ENCODE measurements at places on chromosomes 2 and 18. TPM values are rescaled to one million over a fixed set of nuclear protein-coding genes. Genes with fewer than 3 reads are reported as not detected.
A peak's percentile ranks its signal among the peaks of the same experiment; 100 is the strongest.

DNA sequence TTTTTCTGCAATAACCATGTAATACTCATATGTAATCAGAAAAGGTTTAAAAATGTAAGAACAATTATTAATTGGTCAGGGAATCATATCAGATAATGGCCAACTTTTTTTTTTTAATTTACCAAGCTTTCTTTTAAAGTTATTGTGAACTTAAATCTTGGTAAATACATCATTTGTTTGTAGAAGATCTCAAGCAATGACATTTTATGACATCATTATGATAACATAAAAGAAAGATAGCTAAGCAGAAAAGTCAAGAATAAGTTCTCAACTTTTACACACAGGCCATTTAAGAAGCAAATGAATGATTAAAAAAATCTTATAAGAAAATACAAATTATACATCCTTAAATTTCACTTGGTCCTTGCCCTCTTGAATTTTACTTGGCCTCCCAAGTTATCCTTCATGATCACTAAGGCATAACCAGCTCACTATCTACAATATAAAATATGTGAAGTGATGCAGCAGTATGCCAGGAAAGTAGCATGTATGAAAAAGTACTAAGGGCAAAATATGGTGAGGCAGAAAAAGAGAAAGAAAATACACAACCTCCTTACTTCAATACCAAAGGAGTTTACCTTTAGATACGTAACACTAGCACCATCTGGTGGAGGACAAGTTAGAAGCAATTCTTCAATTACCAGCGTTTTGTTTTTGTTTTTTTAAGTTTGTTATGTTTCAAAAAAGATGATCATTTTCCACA is 116.6 kb downstream of the SRBD1 start:
- DNase-seq, result no peak

DNA sequence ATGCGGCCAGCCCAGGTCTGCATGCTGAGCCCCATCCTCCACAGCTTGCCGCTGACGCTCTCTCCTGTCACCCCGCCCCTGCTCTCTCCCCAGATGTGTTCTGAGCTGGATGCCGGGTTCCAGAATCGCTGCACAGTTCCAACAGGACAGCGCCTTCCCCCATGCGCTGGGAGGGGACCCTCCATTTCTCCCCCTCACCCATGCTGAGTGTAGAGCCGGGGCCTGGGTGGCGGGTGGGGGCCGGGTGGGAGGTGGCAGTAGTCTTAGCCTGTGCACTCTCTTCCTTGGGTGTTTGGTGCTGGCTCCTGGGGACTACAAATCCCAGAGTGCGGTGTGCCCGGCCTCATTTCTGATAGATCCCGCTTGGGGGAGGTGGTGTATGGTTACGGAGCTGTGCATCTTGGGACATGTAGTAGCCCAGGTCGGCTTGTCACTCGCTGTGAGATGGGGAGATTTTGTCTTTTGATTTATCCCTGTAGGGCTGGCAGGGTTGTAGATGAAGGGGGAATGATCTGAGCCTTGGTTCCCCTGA is 6.8 kb downstream of the DNAJB2 start:
- no peak for DNase-seq

Gene NAT8
- not detected for total RNA-seq

GRCh38 chr2:196537311-196537710 is 102.2 kb upstream of the CCDC150 start:
- DNase-seq, result no peak

DNA sequence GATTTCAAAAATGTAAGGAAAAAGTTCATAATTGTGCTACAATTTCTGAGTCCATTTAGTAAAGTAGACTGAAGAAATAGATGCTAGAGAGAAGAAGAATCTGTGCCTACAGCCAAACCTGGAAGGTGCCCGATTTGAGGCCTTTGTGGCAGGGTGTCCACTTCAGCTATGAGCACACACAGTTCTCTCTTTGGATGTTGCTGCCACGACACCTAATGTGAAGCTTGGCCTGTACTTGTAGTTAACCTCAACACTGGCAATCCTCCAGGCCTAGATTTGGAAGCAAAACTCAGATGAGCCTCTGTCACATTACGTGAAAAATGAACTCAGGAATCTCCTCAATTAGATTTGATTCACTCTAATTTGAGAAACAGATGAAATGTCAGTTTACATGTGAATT is 90.1 kb upstream of the LRP1B start:
- no peak for DNase-seq

Gene LHCGR
- 0.10 TPM for total RNA-seq

Gene PLCD4
- total RNA-seq, result 0.55 TPM

Gene TEX44
- not detected for total RNA-seq

DNA sequence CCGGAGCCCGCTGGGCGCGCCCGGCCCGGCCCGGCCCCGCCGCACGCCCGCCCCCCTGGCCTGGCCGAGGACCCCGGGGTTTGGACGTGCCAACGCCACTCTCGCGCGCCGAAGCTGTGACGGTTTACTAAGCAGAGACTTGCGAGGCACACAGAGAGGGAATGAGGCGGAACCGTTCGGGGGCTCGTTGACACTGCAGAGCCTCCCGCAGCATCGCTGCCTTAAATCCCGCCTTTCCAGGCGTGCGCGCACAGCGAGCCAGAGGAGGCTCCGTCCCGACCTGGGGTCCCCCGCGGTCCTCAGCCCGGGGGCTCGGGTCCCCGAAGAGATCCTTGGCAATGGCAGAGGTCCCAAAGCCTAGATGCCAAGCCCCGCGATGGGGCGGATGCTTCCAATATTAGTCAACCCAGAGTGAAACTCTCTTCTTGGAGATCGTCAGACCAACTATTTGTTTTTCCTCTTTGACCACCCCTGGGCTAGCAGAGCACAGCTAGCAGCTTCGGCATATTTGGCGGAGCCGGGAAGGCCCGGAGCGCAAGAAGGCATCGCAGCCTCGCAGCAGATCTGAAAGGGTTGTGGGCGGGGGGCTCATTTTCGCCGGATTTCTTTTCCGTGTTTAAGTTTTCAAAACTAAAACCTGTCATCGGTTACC is at the start of gene ZNF385B:
TSS of gene ZNF385B (minus strand) at position 197 of the 652 bp plus-strand sequence.
- peak; percentile 26 for DNase-seq

GRCh38 chr2:27854229-27854862 is 35.8 kb downstream of the RBKS start:
- DNase-seq, result no peak

DNA sequence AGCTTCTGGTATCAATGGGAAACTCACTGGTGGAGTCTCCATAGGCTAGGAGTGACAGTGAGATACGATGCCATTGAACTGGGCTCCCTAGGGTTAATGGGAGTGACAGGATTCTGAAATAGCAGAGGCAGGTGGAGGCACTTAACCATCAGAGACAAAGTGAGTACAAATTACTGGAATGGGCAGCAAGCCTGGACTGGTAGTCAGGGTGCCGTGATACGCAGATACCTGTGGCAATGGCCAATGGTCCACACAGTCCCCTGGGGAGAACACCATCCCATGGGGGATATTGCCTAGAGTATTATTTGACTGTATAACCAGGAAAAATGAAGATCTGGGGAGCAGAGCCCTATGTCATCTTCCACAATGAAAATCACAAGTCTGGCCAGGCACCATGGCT is 17.3 kb downstream of the CHCHD5 start:
- no peak for DNase-seq

DNA sequence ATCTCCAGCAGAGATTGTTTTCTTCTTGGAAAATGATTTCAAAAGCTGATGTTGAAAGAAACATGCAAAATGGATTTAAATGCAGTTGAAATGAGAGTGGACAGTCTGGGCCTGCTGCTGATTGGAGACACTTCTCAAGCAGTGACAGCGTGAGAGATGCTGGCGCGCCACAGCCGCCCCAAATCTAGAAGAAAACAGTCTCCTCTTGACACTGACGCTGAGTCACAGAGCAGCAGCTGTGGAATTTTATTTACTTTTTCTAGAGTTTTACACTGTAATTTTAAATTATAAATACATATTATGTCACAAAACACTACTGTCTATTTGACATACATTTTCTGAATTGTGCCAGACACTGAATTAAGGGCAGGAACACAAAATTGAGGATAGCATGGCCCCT is 121.8 kb upstream of the TMEM200C start:
- DNase-seq, result no peak

Data from left ventricle myocardium superior (tissue), 1 donor.